ENCODE measurements at places on chromosomes 11 and 22. TPM values are rescaled to one million over a fixed set of nuclear protein-coding genes. Genes with fewer than 3 reads are reported as not detected.

DNA sequence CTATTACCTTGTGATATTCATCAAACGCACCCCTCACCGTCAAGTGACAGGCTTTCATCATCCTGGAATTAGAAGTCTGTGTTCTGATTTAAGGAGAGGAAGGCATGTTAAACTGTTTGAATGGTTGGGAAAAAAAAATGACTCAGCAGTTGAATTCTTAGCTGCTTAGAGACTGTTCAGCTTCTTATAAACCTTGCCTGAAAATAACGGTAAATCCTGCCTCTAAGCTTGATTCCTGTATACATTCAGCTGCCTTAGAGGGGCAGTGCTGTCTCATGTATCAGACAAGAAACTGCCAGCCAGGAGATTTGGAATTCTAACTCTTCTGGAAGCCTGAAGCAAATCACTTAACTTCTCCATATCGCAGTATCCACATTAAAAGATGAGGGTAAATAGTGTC lies 437.4 kb downstream of the JRKL start:
- no peaks in the 10 kb centered on the region for H3K27me3 ChIP-seq
- no peak overlapping the region for H3K4me3 ChIP-seq
- no peaks in the 10 kb centered on the region for H3K36me3 ChIP-seq
- no peak overlapping the region for H3K27ac ChIP-seq

MUC2 gene
- not detected for total RNA-seq

HYLS1 gene
- 7.3 TPM for total RNA-seq

PKP3 gene
- not detected for total RNA-seq

KRTAP5-1 gene
- not detected for total RNA-seq

SCGB1A1 gene
- total RNA-seq = not detected

DNA sequence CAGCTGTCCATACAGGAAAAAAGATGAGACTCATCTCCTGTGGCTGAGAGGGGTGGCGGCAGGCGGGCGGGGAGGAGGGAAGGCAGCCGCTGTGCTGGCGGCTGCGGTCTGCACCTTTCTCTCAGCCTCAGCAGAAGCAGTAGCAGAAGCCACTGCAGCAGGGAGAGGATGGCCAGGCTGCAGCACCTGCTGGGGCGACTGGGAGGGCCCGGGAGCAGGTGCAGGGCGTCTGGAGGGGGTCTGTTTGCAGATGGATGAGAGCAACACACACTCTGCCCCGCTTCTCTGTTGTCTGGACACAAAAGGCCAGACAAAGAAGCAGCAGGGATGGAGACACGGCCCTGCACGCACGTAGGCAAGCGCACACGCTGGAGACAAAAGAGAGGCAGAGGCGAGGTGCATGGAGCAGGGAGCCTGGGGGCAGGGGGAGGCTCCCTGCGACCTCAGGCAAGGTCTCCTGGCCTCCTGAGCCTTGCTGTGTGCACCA lies 9.3 kb upstream of the MIAT start:
- DNase-seq = peak; percentile 20
- H3K27ac ChIP-seq = no peak overlapping the region
- H3K4me3 ChIP-seq = no peak overlapping the region
- peaks cover 51% of the 10 kb centered on the region for H3K4me1 ChIP-seq
- no peaks in the 10 kb centered on the region for H3K27me3 ChIP-seq
- no peaks in the 10 kb centered on the region for H3K36me3 ChIP-seq

DNA sequence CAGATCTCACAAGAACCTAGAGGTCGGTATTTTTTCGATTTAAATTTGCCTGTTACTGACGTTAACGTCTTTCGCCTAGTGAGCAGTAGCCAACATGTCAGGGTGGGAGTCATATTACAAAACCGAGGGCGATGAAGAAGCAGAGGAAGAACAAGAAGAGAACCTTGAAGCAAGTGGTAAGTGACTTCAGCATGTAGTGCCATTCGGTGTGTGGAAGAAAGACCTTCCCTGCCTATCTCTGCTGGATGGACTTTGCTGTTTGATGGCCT lies 750 bp downstream of the XRCC6 start:
- H3K36me3 ChIP-seq = peaks cover 10% of the 10 kb centered on the region
- H3K4me3 ChIP-seq = peak overlapping the region; percentile 93
- peak overlapping the region; percentile 99 for H3K27ac ChIP-seq
- no peaks in the 10 kb centered on the region for H3K27me3 ChIP-seq
- peaks cover 30% of the 10 kb centered on the region for H3K4me1 ChIP-seq

CCDC73 gene
- total RNA-seq = not detected

GRCh38 chr11:117438371-117439000 lies 110.8 kb downstream of the CEP164 start:
- H3K4me1 ChIP-seq = no peaks in the 10 kb centered on the region
- H3K27ac ChIP-seq = no peak overlapping the region
- no peaks in the 10 kb centered on the region for H3K27me3 ChIP-seq
- DNase-seq = no peak
- no peak overlapping the region for H3K4me3 ChIP-seq

DNA sequence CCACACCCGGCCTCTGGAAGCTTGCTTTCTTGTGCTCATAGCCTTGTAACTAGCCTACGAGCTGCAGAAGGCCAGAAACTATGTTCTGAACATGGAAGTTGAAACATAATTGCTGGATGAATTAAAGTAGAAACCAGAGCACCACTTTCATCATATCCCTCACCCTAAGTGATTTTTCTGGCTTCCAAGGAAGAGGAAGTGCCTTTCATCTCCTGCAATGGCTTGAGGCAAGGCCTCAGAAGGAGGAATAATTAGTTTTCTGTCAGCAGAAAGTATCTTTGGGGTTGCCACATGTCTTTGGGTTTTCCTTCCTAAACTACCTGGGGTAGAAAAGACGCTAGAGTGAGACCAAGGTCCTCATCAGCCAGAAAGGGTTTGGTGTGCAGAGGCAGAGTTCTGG lies 14.5 kb downstream of the RPL27A start:
- H3K4me3 ChIP-seq = no peak overlapping the region
- H3K27me3 ChIP-seq = no peaks in the 10 kb centered on the region
- H3K36me3 ChIP-seq = no peaks in the 10 kb centered on the region
- no peak overlapping the region for H3K27ac ChIP-seq
- H3K4me1 ChIP-seq = no peaks in the 10 kb centered on the region
- DNase-seq = no peak

GRCh38 chr11:19735157-19735908 lies 22.7 kb downstream of the NAV2 start:
- no peaks in the 10 kb centered on the region for H3K36me3 ChIP-seq
- H3K27me3 ChIP-seq = no peaks in the 10 kb centered on the region
- no peak overlapping the region for H3K27ac ChIP-seq
- H3K4me1 ChIP-seq = no peaks in the 10 kb centered on the region

GRCh38 chr22:47124451-47124881 lies 362.0 kb downstream of the TBC1D22A start:
- H3K27me3 ChIP-seq = no peaks in the 10 kb centered on the region
- no peak overlapping the region for H3K4me3 ChIP-seq
- H3K27ac ChIP-seq = no peak overlapping the region
- no peaks in the 10 kb centered on the region for H3K36me3 ChIP-seq
- H3K4me1 ChIP-seq = no peaks in the 10 kb centered on the region
- no peak for DNase-seq

DNA sequence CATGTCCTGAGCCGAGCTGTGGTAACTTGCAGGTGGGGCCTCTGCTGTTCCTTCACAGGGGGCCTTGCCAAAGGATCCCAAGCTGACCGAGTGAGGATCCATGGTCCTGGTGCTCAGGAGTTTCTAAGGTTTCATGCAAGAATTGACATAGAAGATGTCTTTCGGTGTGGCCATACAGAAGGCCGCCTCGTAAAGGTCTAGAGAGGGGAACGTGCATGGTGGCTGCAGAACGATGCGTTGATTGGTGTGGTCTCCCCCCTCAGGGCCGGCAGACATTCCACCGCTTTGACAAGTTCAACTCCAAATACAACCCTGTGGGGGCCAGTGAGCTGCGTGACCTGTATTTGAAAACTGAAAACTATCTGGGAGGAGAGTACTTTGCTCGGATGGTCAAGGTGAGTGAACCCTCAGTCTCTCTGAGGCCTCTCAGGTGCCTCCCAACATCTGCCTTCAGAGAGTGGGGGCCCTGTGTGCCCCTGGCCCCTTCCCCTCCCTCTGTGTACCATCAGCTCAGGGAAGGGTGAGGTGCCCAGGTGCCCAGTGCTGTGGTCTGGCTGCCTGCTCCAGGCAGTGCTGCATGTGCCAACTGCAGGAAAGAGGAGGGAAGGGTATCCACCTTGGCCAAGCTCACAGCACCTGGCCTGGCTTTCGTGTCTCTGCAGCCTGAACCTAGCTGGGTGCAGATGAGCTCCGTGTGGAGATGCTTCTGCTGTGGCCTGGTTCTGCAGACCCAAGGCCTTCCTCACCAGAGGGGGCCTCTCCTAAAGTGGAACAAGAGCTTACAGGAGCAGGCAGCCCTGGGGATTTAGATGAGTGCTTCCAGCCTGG lies 39.8 kb downstream of the AMPD3 start:
- DNase-seq = no peak

CPT1A gene
- total RNA-seq = 27.4 TPM

- H3K27me3 ChIP-seq = no peaks in the 10 kb centered on the region
- no peaks in the 10 kb centered on the region for H3K36me3 ChIP-seq
- DNase-seq = no peak
- H3K4me3 ChIP-seq = no peak overlapping the region
- peaks cover 16% of the 10 kb centered on the region for H3K4me1 ChIP-seq
These were observed 15.7 kb upstream of the GNB1L start for GRCh38 chr22:19870153-19871022.

DNA sequence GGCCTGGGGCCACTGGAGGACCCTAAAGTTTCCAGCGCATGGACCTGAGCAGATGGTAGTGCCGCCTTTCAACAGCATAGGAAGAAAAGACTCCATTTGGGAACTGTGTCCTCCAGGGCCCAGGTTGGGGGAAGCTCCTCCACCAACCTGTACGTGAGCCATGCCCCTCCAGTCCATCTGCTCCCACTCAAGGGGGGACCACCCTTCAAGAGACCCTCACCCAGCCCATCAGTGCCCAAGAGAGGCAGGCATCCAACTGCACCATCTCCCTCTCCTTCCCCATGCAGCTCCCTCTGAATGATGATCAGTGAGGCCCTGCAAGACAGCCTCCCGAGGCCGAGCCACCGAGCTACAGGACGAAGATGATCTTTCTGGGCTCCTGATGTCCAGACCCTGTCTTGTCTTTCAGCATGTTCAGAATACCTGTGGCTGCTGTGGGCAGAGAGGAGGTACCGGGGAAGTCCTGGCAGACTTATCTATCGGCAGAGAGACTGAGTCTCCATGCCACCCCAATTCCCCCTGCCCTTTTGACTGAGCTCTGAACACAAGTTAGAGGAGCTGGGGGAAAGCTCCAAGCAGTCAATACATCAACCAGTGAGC lies 25.0 kb upstream of the JAM3 start:
- H3K4me1 ChIP-seq = no peaks in the 10 kb centered on the region
- H3K36me3 ChIP-seq = no peaks in the 10 kb centered on the region
- no peak for DNase-seq
- peaks cover 2% of the 10 kb centered on the region for H3K27me3 ChIP-seq
- no peak overlapping the region for H3K27ac ChIP-seq
- no peak overlapping the region for H3K4me3 ChIP-seq

AQP11 gene
- total RNA-seq = 0.50 TPM

DNA sequence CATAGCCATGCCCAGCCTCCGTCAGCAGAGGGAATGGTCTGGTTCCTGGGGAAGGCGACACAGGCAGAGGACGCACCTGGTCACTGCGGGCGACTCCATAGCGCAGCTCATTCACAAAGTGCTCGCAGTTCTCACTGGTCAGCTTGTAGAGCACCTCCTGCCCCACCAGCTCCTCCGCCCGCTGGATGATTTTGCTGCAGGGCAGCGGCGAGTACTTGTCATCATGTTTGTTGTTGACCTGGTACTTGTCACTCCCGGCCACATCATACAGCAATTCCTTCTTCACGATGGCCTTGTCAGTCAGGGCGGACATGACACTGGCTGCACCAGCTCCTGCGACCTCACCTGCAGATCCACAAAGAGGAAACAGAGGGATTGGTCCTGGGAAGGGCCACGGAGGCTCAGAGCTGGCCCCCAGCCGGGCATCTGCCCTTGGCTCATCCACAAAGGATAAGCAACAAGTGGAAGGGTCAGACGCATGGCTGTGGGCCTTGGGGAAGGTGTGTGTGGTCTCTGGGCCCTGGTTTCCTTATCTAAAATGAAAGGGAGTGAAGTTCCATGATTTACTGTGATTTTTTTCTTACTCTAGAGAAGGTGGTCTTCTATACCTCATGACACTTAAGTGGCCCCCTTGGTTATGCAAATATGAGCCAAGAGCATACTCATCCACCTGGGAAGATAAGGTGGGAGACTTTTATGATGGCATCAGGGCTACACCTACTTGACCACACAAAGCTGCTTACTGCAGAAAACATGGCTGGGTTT lies 24.0 kb downstream of the PLAAT3 start:
- H3K27ac ChIP-seq = no peak overlapping the region
- no peak overlapping the region for H3K4me3 ChIP-seq
- no peaks in the 10 kb centered on the region for H3K36me3 ChIP-seq
- H3K27me3 ChIP-seq = no peaks in the 10 kb centered on the region
- DNase-seq = no peak
- H3K4me1 ChIP-seq = no peaks in the 10 kb centered on the region

DNA sequence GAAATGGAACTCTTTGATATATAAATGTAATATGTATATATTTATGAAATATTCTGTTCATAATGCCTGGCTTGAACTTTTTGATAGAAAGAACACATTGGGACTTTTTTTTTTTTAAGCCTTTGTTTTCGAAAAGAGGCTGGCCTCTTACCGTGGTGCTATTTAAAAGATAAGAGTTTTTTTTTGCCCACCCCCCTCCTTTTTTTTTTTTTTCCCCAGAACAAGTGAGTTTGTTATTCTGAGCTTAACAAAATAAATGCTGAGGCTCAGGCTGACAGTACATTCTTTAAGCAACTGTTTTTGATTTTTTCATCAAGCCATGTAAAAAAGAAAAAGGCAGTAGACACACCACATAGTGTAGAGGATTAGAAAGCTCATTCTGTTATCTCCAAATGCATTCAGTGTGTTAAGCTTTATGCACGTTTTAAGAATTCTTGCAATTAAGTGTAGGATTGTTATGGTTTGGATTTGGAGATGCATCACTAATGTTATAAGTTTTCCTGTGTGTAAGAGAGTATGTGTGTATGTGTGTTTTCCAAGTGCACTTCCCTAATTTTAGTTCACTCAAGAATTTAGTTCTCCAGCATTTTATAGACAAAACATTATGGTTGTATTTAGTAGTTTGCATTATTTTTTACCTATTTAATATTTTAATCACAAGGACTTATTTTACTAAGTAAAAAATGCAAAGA lies 12.0 kb downstream of the PDHX start:
- peaks cover 6% of the 10 kb centered on the region for H3K36me3 ChIP-seq
- H3K4me1 ChIP-seq = peaks cover 3% of the 10 kb centered on the region
- no peak overlapping the region for H3K4me3 ChIP-seq

DNA sequence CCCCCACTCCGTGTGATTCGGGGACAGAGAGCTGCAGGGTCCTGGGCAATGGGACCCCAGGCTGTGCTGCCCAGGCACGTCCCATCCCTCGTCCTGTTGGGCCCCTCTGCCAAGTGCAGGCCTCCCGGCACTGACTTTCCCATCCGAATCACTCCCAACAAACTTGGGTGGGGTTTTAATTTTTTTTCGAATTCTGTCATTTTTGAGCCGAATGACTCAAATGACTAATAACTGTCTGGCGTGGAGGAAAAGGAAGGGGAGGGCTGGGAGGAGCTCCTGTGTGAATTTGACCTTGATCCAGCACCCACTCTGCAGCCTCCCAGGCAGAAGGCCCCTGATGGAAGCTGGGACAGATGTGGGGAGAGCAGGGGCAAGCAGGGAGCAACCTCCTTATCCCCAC lies 1173.2 kb downstream of the BRD1 start:
- H3K27me3 ChIP-seq = no peaks in the 10 kb centered on the region
- H3K4me1 ChIP-seq = no peaks in the 10 kb centered on the region
- H3K36me3 ChIP-seq = no peaks in the 10 kb centered on the region
- no peak overlapping the region for H3K4me3 ChIP-seq
- H3K27ac ChIP-seq = no peak overlapping the region
- DNase-seq = no peak

GRCh38 chr11:16770016-16770415 lies 31.6 kb downstream of the C11orf58 start:
- DNase-seq = no peak
- H3K27ac ChIP-seq = no peak overlapping the region
- no peak overlapping the region for H3K4me3 ChIP-seq
- no peaks in the 10 kb centered on the region for H3K4me1 ChIP-seq
- H3K27me3 ChIP-seq = no peaks in the 10 kb centered on the region

All from CD8-positive, alpha-beta memory T cell (primary cell).